ENCODE measurements at places on chromosomes 7 and 10.

GRCh38 chr7:47573758-47574481 lies 8.0 kb downstream of the TNS3 start:
- DNase-seq: no peak

DNA sequence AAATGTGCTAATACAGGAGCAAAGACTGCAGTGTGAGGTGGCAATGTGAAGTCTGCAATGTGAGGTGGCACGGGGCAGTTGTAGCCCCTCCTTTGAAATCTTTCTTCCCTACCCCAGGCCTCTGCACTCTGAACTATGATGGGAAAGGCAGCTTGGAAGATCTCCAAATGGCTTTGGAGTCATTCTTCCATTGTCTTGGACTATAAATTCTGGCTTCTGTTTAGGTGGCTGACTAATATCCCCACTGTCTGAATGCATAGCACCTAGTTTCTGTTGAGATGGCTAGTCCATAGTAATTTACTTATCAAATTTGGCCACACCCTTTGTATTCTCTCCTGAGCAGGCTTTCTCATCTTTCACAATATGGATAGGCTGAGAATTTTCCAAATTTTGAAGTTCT lies 175.0 kb downstream of the CFTR start:
- no peak for DNase-seq

DNA sequence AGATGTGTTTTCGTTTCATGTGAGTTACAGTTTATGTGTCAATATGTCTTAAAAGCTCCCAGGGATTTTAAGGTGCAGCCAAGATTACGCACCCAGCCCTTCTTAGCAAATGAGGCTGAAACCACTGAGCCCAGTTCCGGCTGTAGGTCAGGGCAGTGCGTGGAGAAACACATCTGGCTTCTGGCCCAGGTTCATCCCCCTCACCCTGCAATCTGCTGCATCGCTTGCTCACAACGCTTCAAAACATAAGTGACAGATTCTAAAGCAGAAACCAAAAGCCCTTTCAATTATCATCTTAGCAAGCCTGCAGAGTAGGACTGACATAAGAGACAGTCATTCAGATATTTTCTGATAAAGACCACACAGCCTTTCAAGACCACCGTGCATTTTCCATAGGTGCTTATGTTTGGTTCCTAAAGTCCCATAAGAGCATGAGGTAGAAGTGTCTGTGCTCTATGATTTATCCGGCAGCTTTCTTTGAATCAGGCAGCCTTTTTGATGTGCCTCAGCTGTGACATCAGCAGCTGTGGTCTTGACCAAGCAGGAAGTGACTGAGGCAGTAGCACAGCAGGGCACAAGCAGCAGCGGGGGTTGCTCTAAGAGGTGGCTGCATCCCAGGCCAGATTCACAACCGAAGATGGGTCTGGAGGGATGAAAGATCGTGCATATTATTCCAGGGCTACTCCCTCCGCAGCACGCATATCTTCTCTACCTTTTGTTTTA lies 72.1 kb upstream of the LYZL2 start:
- DNase-seq: peak; percentile 57

DNA sequence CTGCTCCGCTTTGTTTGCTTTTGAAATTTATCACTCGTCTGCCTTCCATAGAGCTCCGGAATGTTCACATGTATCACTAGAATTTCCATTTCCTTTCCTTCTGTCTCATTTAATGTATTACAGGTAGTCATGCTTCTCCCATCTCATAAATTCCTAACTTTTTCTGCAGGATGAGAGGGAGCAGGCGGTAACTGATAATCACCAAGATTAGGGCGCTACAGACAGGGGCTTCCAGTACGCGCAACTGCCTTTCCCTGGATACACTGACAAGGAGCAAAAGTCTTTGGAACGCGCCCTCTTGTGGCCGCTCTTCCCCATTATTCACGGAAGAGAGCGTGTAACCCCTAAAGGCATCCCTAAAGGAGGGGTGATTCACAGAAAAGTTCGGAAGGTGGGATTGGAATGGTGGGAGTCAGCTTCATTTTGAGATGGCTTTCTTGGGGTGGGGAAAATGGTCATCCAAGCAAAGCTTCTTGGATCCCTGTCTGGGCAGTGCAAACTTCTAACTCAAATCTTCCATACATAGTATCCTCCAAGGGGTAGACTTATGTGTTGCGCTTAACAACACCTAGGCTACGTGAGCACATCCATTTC lies 6.5 kb downstream of the INHBA start:
- no peak for DNase-seq

- no peak for DNase-seq
These were observed 20.8 kb downstream of the ACSM6 start for GRCh38 chr10:95214793-95215192.

- peak; percentile 58 for DNase-seq
These were observed at the start of gene CUL1 for GRCh38 chr7:148698397-148699023. Gene CUL1, plus strand, starts transcription at chr7:148698903. Its CDS starts 31,220 bp downstream, at chr7:148730123.

DNA sequence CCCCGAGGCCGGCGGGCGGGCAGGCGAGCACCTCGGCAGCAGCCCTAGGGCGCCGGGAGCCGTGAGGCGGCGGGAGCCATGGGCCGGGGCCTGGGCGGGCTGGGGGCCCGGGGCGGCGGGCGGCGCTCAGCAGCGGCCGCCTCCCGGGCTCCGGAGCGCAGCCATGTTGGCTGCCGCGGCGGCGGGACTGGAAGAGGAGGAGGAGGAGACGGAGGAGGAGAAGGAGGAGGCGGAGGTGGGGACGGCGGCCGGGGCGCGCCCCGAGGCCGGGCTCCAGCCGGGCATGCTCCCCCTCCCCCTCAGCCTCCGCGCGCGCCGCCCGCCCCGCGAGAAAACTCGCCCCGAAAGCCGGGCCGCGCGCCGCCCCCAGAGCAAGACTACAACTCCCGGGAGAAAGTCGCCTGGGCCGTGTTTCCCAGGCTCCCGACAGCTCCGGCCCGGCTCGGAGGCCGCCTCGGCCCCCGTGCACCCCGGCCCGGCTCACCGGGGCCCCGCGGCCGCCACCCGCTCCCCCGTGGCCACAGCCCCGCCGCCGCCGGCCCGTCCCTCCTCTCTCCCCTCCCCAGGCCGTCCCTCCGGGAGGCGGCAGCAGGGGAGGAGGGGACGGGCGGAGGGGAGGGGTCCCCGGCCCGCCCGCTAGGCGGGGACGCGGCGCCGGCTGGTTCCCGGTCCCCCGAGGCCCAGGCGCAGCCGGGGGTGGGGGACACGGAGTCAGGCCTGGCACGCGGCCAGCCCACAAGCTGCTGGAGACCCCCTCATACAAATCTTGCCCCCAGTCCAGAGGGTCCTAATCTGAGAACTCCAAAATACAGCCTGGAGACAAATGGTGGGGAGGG lies at the start of gene DLG5:
TSS of gene DLG5 (minus strand) at position 190 of the 836 bp plus-strand sequence. CDS start 235 bp downstream, outside the sequence.
- no peak for DNase-seq

DNA sequence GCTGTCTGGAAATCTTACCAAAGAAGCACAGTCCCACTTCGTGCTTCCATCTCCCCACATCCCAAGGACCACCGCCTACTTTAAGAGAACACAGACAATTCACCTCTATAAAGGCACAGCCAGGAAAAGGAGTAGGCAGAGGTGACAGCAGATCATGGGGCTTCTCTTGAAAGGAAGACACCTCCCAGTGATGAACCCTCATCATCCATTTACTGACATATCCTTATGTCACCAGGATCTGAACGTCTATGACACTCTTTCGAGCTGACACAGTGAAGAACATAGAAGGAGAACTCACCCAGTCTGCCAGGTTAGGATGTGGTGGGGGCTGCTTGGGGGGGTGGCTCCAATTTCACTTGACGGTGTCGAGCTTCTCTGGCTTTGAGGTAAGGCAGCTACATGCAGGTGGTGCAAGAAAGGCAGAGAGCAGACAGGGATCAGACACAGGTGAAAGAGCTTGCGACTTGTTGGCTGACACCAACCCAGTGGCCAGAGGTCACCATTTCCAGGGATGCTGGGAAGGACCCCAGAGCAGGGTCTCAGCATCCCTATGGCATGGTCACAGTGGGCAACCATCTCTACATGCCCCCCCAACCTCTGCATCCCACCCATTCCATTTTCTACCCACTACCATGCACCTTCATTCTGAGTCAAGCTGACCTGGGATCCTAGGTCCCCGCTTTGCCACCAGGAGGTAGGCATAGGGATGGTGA lies 67.5 kb downstream of the PRPF18 start:
- no peak for DNase-seq

DNA sequence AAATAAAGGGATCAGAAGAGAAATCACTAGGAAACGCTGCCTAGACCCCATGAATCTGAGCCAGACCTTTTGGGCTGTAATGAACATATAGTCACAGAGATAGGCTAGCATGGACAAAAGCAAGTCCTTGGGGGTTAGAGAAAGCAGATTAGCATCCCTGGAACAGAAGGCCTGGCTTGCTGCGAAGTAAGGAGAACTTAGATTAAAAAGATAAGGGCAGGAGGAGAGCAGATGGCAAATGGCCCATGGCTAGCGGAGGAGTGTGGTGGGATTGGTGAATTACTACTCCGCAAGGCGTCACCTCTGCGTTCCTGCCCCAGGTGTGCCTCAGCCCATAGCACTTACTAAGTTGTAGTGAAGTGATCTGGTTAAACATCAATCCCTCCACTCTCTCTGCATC lies 92.3 kb upstream of the ZNF438 start:
- DNase-seq: no peak

- DNase-seq: no peak
These were observed 2.6 kb downstream of the ST7 start for GRCh38 chr7:116955801-116956476.

DNA sequence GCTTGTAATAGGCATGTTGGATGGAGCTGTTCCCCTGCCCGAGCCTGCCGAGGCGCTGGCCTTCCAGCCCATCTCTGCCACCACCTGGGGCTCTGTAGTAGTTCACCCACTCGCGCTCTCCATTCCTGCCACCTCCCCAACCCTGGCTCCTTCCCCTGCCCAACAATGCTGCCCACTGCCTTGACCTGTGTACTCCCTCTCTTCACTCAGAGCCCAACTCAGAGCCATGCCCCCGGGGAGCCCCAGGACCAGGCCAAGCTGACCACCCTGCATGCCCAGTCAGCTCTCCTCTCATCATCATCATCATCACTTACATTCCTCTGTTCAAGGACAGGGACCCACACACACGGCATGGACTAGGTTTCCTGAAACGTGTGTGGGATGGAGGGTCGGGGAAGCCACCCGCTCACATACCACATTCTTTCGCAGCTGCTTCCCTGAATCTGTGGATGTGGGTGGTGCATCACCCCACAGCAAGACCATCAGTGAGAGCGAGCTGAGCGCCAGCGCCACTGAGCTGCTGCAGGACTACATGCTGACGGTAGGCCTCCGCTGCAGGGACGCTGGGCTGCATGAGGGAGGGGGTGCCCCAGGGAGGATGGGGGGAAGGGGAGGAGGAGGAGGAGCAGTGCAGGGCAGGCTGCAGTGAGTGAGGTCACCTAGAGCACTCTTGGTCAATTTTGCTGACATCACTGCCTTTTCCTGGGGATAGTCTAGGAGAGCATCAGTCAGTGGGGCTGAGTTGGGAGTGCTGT lies 15.6 kb downstream of the NACAD start:
- DNase-seq: no peak

GRCh38 chr7:28298870-28299518 lies 113.3 kb upstream of the CREB5 start:
- no peak for DNase-seq

GRCh38 chr7:159226011-159226702 lies 81.5 kb upstream of the VIPR2 start:
- no peak for DNase-seq

DNA sequence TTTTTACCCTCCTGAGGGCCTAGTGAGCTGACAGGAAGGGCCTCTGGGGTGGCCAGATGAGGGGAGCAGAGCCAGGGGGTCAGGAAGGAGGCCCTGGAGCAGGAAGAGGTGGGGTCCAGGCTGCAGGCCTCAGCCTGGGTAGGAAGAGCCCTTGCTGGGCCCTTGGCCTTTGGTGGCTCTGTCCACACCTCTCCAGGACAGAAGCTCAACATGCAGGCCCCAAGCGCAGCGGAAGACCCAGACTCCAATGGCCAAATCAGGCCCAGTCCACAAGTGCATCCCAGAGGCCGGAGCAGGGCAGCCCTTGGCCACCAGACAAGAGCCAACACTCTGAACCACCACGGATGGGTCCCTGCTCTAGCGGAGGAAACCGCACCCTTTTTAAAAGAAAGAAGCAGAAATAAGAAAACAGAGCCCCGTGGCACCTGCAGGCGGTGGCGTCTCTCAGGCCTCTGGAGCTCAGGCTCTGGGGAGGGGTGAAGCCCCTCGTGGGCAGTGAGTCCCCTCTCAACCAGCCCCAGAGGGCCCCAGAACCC lies 52.8 kb downstream of the FOXL3 start:
- DNase-seq: no peak

- DNase-seq: no peak
These were observed 386 bp downstream of the ABHD11 start for GRCh38 chr7:73738220-73738611.

- DNase-seq: no peak
These were observed 218.8 kb downstream of the AUTS2 start for GRCh38 chr7:69817121-69817520.

DNA sequence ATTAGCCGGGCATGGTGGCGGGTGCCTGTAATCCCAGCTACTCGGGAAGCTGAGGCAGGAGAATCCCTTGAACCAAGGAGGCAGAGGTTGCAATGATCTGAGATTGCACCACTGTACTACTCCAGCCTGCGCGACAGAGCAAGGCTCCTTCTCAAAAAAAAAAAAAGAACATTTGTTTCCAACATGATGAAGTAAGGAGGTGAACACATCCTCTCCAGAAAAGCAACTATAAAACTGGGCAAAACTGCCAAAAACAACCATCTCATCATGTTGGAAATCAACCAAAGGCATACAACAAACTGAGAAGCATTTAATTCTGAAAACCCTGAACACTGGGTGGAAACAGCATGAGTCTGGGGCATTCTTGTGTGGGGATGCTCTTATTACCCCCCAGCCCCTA lies 14.3 kb downstream of the PRTFDC1 start:
- no peak for DNase-seq

GRCh38 chr7:99390941-99391602 lies 16.5 kb downstream of the ARPC1B start:
- DNase-seq: no peak

- DNase-seq: no peak
These were observed 27.3 kb downstream of the PDE1C start for GRCh38 chr7:32042900-32043299.

GRCh38 chr7:144023171-144023827 lies 23.2 kb downstream of the OR6B1 start:
- no peak for DNase-seq

DNA sequence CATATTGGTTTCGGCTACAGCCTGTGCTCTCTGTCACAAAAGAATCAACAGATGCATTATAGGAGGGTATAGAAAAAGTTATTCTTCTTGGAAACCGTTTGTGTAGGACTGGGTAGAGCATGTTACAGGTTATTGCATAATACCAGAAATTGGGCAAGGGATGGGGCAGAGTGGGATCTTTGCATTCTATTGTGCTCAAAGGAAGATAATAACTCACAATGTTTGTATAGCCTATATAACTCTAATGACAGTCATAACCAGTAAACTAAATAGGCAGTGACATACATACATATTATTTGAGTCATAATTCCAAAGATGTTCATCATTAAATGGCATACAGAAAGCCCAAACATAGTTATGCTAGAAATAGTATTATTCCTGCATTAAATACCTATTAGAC lies 179.7 kb downstream of the XPNPEP1 start:
- no peak for DNase-seq

- DNase-seq: no peak
These were observed 20.5 kb downstream of the NKX6-2 start for GRCh38 chr10:132765435-132765834.

- no peak for DNase-seq
These were observed 7.5 kb downstream of the FAM131B start for GRCh38 chr7:143354965-143355364.

Measured in stimulated activated CD8-positive, alpha-beta memory T cell treated with anti-CD3 and anti-CD28 coated beads, Interleukin-7, amount 100 ng/mL, for 24 hours (primary cell).